ENCODE measurements at places on chromosomes 7 and 10.

- no peak for DNase-seq
These were observed 72.9 kb upstream of the GRID1 start for GRCh38 chr10:86439544-86439943.

- DNase-seq = no peak
These were observed 753.5 kb upstream of the POT1 start for GRCh38 chr7:125683156-125683555.

DNA sequence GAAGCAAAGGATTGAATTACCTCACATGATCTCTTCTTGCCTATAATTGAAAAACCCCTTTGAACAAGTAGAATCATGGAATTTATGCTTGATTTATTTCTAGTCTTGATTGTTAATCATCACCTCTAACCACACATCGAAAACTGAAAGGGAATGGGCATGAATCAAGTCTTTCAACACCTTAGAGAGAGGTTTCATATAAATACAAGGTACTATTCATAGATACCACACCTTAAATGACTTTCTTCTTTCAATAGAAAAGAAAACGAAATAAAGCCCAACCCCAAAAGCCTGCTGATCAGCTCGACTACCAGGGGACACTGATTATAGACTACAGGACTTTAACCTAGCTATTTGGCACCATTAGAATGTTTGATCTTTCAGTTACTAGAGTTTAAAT is 128.6 kb upstream of the PTPRZ1 start:
- no peak for DNase-seq

DNA sequence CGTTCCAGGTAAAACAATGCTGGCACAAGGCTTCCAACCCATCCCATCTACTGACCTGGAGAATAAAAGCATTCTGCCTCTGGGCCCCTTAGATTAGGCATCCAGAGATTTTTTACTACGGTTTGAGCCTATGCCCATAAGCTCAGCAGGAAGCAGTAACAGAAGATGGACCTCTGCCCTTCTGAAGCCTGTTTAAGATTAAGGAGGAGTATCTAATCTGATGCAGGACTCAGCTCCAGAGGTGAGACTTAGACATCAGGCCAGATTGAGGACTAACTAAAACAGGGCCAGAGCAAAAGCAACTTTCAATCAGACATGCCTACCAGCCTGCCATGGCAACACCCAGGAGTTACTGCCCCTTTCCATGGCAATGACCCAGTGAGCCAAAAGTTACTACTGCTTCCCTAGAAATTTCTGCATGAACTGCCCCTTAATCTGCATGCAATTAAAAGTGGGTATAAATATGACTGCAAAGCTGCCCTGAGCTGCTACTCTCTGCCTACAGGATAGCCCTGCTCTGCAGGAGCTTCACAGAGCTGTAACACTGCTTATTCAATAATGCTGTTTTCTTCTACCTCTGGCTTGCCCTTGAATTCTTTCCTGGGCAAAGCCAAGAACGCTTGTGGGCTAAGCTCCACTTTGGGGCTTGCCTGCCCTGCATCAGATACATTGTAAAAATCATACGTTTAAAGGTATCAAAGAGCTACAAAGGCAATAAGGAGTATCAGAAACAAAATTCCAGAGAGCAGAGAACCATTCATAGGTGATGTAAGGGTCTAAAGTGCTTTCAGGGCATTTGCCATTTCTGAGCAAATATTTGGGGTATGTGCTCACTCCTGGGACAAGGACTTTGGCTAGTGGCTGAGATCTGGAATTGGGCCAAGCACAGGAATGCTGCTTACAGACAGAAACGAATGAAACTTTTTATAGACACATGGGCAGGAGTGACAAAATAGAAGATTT is 25.0 kb upstream of the CNNM1 start:
- DNase-seq = no peak

DNA sequence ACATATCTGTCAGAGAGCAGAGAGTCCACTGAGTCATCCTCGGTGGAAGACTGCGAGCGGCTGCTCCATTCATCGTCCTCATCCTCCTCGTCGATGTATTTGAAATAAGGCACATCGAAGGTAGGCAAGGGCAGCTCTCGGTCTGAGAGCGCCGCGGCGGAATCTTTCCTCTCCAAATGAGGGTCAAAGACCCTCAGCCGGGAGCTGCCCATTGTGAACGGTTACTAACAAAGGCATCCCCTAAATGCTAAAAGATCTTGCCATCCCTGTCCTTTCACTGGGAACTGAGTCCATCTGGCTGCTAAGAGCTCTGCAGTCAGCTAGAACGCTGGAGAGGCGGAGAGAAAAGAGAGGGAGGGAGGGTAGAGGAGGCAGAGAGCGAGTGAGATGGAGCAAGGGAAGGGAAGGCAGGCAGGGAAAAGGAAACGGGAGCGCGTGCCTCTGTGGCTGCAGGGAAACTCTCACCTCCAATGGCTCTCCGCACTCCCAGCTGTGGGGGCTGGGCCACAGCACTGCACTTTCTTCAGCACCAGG is 163.4 kb downstream of the RAPGEF5 start:
- no peak for DNase-seq

DNA sequence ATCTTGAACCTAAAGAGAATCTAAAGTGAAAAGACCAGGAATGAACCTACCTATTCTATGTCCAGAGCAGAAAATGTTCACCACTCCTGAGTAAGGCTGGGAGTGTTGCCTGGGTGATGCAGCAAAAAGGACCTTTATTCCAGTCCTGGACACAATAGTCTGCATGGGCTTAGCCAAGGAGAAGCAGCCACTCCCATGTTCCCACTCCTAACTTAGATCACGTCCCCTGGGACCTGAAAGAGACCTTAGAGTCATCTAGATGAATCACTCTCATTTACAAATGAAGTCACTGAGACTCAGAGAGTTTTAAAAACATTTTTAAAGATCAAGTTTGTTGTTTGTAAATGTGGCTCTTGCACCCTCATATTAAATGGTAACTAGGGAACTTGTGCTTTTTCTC is 763.4 kb downstream of the KCNMA1 start:
- no peak for DNase-seq

- DNase-seq = no peak
These were observed 74.6 kb downstream of the LRGUK start for GRCh38 chr7:134201569-134202261.

GRCh38 chr10:35124540-35124939 is 2.1 kb upstream of the CREM start:
- DNase-seq = no peak

- no peak for DNase-seq
These were observed 364.7 kb downstream of the CTNNA3 start for GRCh38 chr10:67331121-67331910.

GRCh38 chr10:14374745-14375445 is 44.2 kb upstream of the FRMD4A start:
- DNase-seq = no peak

GRCh38 chr7:16918288-16918895 is 36.6 kb upstream of the AGR3 start:
- DNase-seq = peak; percentile 36

DNA sequence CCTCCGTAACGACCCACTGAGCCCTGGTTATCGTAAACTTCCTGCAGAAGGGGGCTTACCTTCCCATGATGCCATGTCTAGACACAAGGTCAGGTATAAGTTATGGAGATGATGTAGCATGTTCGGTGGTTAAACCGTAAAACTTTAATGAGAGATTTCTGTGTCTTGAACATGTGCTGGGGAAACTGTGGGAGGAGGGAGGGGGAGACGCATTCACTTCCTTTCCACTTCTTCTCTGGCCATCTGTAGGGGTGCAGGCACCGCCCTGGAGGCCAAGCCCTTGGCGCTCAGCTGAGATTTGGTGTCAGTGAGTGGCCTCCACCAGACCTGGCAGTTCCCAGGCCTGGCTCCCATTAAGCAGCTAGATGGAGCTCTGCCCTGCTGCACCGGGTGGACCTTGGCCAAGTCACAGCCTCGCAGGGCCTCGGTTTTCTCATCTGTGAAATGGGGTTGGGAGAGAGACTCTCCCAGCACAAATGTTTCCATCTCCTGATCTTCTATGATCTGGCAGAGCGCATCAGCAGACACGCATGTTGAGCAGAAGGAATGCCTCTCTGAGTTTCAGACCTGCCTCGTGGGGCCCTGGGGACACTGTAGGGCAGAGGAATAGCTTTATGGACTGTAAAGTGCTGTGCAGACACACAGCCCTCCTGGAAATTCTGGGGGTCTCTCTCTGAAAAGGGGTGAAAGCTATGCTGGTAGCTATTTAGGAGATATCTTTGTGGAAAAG is 106.0 kb downstream of the COL26A1 start:
- DNase-seq = no peak

GRCh38 chr7:98086281-98086718 is 20.4 kb upstream of the LMTK2 start:
- no peak for DNase-seq

DNA sequence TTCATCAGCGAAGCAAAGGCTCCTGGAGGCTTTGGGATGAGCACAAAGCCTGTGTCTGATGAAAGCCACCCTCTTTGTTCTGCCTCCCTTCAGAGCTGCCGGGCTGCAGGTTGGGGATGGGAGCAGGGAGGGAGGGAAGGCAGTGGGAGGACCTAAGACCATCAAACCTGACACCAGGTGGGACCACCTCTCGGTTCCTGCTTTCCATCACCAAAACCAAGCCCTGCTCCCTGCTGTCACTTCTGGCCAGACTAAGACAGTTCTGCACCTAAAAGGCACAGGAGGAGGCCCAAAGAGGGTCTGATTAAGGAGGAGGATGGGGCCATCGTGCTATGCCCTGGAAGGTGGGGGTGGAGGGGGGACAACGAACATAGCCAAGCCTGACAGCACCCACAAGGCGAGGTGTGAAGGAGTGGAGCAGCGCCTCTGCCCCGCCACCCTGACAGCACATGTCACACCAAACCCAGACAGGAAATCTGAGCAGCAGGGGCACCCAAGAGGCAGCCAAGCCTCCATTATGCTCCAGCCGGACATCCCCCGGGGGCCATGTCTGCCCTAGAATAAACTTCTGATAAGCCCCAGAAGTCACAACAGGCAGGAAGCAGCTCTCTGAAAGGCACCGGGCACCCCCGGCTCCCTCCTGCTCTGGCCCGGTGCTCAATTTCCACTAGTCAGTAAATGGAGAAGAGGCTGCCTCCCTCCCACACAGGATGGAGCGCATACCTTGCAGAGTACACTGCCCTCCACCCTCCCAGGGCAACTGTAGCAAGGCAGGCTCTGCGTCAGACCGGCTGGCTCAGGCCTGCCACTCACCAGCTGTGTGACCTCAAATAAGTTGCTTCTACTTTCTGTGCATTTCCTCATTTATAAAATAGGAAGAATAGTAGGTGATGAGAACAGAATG is 48.9 kb downstream of the DLG5 start:
- peak; percentile 35 for DNase-seq

GRCh38 chr10:124736491-124737136 is 7.6 kb downstream of the FAM53B start:
- no peak for DNase-seq

GRCh38 chr10:96913906-96914305 is 81.8 kb downstream of the LCOR start:
- DNase-seq = no peak

- no peak for DNase-seq
These were observed 361 bp upstream of the PLXDC2 start for GRCh38 chr10:19815731-19816410.

- no peak for DNase-seq
These were observed 24.6 kb upstream of the AKR1B10 start for GRCh38 chr7:134502463-134503371.

DNA sequence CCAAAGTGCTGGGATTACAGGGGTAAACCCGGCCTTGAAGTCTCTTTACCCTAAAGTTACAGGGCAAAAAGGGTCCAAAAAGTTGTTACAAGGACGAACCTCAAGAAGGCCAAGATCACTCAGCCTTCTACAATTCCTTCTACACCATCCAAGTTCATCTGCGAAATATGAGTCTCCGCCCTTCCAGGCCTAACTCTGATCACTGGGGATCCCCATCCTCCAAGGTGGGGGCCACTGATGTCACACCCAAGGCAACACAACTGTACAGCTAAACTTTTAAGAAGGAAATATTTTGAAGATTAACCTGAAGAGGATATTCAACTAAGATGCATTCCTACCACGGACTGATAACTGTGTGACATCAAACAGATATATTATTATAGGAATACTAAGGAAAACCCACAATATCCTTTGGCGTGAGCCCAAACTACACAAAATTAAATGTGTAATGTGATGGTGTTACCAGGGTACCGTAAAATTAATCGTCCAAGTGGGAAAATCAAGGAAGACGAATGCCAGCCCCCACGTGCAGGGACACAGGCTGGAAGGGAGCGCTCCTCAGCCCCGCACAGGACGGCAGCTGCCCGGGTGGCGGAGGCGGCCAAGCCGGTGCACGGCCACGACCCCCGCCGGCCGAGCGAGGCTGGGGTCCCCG is 1.0 kb downstream of the PAXIP1 start:
- DNase-seq = peak; percentile 27

- DNase-seq = no peak
These were observed 1.4 kb downstream of the PTPRE start for GRCh38 chr10:127908106-127908958.

DNA sequence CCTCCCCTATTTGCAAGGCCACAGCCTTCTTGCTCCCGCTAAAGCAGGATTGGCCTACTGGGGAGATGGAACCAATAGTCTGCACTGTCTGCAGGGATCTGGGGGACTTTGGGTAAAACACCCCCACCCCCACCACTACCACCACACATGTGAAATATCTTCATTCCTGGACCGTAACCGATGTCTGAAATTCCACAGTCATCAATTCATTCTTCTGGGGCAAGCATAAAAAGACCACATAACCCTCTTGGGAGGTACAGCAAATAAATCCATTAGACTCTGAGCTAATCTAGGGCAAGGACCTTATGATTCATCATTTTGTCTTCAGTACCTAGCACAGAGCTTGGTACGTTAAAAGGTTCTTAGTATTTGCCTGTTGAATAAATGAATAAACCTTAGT is 307.8 kb downstream of the GPAM start:
- no peak for DNase-seq

- DNase-seq = no peak
These were observed 80.3 kb downstream of the SPDYE5 start for GRCh38 chr7:75572396-75572795.

DNA sequence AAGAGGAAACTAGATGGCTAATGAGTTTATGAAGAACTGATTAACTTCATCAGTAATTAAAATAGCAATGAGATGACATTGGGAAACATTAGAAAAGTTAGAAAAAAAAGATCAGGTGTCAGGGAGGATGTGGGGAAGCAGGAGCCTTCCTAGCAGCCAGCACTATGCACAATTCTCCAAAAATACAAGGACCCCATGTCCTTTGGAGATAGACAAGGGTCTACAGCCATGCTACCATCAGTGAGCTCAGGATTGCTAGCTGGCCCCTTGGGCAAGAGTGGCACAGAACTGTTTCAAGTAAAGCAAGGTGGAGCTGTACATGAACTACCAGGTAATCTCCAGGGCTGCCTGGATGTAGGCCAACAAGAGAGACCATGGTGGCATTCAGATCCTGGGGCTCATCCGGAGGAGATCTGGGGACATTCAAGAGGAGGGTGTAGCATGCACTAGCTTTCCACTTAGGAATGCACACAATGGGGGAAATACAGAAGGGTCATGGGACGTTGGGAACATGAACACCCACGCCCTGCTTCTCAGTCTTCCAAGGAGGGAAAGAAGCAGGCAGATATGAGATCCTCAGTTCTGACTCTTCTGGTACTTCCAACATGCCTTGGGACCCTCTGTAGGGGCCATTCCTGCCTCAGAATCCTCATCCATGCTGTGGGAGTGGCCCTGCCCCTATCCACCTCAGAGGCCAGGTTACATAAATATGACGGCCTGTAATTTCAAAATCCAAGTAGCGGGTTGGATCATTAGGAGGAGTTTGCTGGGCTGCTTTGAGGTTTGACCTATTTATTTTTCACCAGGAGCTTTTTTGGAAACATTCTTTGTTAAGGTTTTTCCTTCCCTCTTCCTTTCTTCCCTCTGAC is 82.2 kb upstream of the HABP2 start:
- no peak for DNase-seq
